GM04503 (cell line): ENCODE measurements at places on chromosomes 2 and 18.
A peak's percentile ranks its signal among the peaks of the same experiment; 100 is the strongest.

DNA sequence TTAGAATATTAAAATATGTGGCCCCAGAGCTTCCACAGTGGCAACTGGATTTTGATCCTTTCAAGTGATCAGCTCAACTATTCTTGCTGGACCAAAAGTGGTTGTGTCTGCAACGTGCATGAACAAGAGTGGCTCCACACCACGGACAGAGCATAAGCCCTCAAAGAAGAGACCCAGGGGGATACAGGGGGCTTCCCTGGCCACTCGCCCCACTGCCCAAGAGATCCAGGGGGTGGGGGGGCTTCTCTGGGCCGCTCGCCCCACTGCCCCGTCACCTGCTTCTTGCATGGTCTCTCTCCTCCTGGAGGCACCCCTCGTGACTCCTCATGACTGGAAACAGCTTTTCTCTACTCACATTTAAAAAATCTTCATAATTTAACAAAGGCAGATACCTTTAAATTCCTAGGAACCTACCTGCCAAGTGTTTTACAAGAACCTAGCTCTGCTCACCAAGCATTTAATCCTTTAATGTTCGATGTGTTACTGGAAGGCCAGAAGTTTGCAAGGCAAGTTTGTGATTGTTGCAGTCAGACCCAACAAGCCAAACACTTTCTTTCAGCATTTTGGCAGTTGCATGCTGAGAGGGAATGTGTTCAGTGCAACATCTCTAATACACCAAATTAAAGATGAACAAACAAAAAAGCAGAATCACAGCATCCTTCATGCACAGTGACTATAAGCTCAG lies 174.3 kb downstream of the BCL2 start:
- DNase-seq: no peak

DNA sequence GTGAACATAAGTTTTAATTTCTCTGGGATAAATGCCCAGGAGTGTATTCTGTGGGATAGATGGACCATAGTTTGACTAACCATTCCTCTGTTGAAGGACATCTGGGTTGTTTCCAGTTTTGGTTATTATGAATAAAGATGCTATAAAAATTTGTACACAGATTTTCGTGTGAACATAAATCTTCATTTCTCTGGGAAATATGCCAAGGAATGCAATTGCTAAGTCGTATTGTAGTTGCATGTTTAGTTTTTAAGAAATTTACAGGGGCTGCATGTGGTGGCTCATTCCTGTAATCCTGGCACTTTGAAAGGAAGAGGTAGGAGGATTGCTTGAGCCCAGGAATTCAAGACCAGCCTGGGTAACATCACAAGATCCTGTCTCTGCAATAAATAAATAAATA lies 6.9 kb upstream of the SLC11A1 start:
- DNase-seq: peak; percentile 74

DNA sequence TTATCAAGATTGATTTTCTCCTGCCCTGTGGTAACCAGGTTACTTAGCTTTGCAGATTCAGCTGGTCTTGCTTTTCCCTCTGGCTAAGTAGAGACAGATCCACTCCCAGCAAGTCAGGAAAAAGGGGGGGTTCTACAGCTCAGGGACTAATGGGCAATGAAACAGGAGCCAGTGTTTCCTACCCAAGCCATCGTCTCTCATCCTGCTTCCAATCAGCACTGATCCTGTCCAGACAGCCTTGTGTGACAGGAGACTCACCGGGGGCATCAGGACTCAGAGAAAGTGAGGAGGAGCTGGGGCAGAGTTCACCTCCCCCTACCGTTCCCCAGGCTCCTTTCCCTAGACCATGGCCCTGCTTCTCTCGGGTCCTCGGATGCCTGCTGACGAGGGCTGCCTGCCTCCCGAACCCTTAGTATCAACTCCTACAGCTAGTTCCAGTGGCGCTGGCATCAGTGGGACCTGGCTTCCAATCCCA lies 307.6 kb downstream of the ALK start:
- no peak for DNase-seq

DNA sequence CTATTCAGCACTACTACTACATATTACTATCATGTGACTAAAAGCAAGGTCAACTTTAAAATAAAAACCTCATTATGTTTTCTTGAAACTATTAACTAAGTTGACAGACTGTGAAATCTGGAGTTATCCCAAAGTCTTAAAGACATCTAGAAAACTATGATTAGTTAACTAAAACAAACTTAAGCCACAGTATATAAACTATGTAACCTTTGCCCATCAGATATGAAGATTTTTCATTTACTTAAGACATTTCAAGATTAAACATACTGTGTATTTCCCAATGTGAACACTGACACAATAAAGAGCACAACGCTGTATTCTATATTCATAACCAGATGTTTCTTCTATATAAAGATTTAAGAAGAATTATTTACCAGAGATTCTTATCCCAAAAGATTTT lies 33.5 kb upstream of the CACNB4 start:
- no peak for DNase-seq

DNA sequence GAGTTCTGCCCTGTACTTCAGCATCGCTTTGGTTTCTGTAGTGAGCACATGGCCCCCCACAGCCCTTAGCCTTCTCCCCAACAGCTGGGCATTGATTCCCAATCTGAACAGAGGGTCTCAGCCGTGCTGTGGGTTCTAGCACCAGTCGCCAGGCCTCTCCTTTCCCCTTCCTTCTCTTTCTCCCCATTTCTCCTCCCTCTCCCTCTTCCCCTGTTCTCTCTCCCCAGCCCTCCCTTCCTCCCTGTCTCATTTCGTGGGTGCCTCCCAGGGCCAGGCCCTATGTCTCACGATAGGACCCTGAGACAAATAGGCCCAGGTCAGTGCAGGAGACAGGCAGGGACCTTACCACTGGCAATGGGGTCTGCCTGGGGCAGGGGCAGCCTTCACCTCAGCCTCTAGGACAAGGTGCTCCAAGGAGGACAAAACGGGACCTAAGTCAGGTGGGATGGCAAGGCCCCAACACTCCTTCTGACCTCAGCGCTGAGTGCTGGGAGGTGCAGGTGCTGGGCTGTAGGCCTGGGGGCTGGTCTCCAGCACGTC lies 143.4 kb upstream of the GPC1 start:
- no peak for DNase-seq

DNA sequence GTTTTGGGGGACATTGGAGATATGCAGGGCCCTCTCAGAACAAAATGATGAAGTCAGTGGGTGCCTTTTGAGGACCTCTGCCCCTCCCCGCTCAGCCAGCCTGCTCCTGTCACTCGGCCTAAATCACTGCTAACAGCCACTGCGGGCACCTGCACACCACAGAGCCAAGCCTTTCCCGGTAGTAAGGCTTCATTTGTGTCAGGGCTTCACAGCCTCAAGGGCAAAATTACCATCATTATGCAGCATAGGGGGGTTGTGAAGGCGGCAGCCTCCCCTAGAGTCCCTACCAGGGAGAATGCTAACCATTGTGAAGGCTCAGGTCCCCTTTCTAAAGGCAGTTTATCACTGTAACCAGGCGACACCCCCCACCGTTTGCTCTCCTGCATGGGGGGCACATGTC lies 519.8 kb upstream of the MYT1L start:
- DNase-seq: no peak

DNA sequence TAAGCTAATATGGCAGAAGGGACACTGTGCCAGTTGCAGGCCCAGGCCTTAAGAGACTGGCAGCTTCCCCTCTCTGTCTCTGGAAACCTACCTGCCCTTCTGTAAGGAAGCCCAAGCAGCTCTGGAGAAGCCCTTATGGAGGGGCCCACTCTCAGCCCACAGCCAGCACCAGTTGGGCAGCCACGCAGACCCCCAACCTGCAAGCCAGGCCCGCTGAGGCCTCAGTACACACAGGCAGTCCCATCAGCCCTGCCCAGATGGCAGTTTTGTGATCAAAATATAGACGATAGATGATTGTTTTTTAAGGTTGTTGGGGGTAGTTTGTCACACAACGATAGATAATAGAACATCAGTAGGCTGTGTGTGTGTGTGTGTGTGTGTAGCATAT lies 36.8 kb upstream of the ALPP start:
- no peak for DNase-seq

GRCh38 chr18:3593381-3593903 lies 143.5 kb downstream of the TGIF1 start:
- DNase-seq: no peak

DNA sequence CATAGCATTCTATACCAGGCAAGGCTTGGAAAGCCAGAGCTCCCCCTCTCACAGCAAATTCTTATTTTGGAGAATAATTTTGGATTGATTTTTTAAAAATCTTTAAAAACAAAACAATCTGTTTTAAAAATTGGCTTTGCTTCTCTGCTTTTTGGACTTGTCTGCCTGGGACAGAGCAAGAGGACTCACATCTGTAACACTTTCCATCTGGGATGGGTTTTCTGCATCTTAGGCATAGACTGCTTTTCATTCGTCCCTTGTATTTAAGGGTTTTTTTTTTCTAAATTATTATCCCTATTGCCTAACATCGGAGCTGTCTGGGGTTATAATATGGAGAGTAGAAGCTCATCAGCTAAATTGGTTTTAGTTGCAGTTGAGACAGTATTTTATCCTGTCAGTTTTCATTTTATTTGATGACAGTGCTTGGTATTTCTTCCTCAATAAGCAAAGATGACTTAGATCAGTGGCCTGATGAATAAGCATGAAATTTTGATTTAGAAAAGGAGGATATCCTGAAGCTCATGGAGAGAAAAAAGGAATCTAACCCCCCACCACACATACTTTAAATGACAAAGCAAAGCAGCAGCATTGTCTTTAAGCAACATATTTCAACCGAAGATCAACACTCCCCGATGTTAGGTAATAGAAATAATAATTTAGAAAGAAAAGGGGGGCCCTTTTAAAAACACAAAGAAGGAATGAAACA lies 2.3 kb upstream of the FZD7 start:
- DNase-seq: no peak

GRCh38 chr2:189791338-189792042 lies 7.2 kb downstream of the PMS1 start:
- no peak for DNase-seq

DNA sequence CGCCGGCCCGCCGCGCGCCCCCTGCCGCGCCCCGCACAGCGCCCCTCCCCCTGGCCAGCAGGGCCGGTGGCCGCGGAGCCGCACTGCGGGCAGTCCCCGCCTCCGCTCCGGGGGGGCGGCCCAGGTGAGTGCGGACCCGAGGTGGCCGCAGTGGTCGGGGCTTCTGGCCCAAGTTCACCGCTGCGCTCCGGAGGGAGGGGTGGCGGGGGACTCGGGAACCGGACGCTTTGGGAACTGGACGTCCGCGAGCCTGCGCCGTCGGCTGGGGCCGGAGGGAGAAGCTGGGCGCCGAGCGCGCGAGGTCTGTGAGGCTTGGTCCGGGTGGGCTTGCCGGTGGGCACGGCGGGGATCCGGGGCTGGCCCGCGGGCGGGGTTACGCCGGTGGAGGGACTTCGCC lies 591 bp upstream of the LDLRAD4 start:
- no peak for DNase-seq

- no peak for DNase-seq
Observed at GRCh38 chr2:47457268-47457667, 54.3 kb downstream of the MSH2 start.

GRCh38 chr2:189096769-189097447 lies 82.7 kb downstream of the COL5A2 start:
- peak; percentile 73 for DNase-seq

GRCh38 chr2:236246711-236247246 lies 17.4 kb downstream of the ASB18 start:
- no peak for DNase-seq

- DNase-seq: no peak
Observed at GRCh38 chr2:10597956-10598355, 91.8 kb downstream of the NOL10 start.

DNA sequence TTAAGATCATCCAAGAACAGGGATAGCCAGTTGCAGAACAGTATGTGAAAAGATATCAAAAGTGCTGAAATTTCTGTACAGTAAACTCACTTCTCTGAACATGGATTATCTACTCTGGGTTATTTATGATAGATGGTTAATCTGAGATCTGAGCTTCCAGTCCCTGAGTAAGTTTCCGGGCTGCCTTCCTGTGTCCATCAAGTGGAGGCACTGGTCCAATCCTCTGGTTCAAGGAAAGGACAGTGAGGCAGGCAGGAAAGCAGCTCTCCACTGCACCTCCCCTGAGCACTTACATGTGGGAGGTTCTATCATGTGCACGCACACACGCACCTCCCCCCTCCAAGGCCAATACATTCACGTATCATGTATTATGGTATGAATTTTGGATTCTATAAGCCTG lies 32.5 kb downstream of the GPR45 start:
- no peak for DNase-seq

- DNase-seq: no peak
Observed at GRCh38 chr18:45724601-45725000, 620 bp downstream of the SLC14A1 start.

- no peak for DNase-seq
Observed at GRCh38 chr2:85949280-85949679, 60.5 kb upstream of the ST3GAL5 start.

DNA sequence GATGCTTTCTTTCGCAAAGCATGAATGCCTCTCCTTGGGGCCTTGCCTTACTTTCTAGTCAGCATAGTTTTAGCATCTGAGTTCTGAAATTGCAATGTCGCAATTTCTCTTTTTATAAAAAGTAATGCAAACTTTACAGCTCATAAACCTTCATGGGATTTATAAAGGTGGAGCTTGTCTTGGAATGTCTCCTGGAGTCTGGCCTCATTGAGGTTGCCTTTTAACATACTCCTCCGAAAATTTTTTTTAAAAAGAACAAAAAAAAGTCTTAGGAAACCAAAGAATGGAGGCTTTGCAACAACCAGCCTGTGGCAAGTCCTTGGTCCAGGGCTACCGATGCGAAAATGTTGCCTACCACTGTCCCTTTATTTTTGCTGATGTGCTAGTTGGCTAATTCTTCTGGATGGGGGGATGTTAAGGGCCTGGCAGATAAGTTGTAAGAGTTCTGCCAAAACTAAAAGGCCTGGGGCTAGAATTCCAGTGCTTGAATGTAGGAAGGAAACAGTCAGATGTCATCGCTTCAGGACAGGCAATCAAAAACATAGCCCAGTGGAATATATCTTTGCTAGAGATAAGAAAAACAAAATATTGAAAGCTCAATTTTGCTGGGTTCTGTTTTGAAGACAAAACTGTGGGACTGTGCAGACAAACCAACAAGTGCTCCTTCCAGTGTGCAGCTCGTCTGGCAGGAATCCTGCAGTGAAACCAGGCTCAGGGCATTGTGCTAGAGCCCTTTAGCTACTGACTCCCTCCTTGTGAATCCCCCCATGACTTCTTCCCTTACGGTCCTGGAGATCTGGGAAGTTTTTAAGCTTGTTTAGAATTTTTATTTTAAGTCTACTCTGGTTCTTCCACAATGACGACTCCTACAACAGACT lies 213.0 kb downstream of the PIEZO2 start:
- no peak for DNase-seq

- no peak for DNase-seq
Observed at GRCh38 chr2:227829337-227829736, 15.7 kb downstream of the CCL20 start.

GRCh38 chr2:147150241-147150635 lies 694.6 kb upstream of the ACVR2A start:
- DNase-seq: no peak

- DNase-seq: no peak
Observed at GRCh38 chr18:26438980-26439379, 109.4 kb downstream of the KCTD1 start.

DNA sequence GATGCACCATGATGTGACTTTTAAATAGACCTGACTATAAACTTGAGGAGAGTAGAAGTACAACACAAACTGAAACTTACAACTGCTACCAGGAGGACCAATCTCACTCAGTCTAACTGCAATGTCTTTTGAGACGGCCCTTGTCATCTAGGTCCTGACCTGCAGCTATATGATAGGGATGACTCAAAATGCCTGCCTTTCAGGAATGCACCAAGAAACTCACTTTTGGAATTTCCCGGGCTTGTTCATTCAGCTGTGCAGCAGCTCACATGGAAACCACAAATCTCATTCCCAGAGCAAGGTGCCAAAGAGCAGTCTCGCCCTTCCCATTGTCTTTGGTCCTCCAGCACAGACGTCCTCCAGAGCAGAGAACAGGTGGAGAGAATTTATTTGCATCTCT lies 113.7 kb downstream of the SPOPL start:
- peak; percentile 0 for DNase-seq
